ENCODE measurements at places on chromosomes 7 and 10.
A peak's percentile ranks its signal among the peaks of the same experiment; 100 is the strongest.

DNA sequence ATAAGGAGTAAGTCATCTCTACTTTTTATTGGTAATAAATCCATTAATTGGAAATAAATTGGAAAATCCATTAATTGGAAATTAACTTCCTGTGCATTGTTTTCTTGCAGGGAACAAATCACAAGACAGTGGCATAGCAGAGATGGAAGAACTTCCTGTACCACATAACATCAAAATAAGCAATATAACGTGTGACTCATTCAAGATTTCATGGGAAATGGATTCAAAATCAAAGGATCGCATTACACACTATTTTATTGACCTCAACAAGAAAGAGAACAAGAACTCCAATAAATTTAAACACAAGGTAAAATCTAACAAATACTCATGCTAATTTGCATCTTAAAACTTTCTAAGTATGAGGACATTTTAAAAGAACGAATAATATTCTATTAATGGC, 57.8 kb downstream of the PHYHIPL start:
- DNase-seq = no peak

DNA sequence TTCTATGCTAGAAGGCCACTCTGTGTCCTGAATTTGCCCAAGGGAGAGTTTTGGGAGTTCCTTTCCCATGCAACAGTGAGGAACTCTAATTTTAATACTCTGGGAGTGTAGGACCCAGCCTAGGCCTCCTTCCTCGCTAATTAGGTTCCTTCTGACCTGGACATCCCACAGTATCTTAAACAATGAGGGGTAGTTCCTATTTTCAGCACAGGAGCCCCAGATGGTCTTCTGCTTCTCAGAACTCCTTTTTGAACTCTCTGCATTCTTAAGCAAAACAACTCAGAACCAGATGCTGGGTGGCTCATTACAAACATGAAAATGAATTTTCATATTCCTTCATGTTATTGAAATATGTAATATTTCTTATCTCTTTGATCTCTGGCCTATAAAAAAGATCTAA, 116.9 kb downstream of the LRMDA start:
- DNase-seq = no peak

GRCh38 chr7:4797858-4798705, 22.7 kb downstream of the AP5Z1 start:
- DNase-seq = peak; percentile 65

- no peak for DNase-seq
These were observed 230.7 kb downstream of the RPS24 start for GRCh38 chr10:78264361-78264760.

DNA sequence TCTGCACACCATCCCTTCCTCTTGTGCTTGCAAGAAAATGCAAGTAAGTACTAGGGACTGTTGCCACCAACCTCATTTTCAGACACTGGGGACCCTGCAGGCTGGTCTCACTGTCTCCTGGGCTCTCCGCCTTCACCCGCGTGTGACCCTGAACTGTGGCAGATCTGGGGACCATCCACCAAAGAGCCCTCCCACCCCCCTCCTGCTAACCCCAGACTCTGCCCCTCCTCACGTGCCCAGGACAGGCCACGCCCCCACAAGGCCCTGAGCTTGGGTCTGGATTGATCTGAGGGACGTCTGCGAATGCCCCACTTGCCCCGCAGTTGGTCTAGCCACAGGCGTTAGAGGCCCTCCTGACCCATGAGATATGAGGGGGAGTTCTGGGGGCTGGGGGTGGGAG, 8.1 kb downstream of the CNPY1 start:
- DNase-seq = no peak

GRCh38 chr10:16950656-16951601, 133.7 kb upstream of the RSU1 start:
- no peak for DNase-seq

GRCh38 chr7:132307465-132307864, 268.8 kb downstream of the PLXNA4 start:
- DNase-seq = no peak

- DNase-seq = no peak
These were observed 9.6 kb downstream of the IL2RA start for GRCh38 chr10:6052247-6053221.

DNA sequence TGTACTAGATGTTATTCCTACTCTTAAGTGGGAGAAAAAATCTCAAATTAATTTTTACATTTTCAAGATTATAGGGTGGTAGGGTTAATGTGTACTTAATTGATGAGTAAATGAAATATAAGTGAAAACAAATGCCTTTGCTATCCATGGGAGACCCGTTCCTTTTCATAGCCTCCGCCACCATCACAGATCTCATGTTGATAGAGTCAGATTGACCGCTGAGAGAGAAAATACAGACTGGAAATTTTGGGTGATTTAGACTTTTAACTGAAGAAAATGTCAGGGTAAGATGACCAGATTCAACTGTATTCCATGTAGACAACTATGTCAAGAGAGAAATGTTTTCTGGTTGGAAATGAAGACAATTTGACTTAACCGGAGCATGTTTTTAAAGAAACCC, 446.2 kb downstream of the AUTS2 start:
- DNase-seq = no peak
